ENCODE measurements at places on chromosomes 5 and 9.

DNA sequence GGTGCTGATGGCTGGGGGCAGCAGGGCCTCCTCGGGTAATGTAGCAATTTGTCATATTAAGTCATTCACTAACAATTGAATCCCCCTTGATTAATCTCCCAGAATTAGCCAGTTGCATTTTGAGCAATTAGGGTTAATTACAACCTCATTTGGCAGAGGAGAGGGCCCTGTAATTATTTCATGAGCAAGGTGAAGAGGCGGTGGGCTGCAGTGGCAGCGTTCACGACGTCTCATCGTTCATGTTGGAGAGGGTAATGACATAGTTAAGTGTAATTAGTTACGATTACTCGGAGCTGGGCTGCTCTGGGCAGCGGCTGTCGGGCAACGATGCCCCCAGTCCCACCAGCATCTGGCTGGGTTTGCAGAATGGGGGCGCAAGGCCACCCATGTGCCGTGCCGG lies 46.0 kb downstream of the NEK6 start:
- DNase-seq = no peak

- peak; percentile 68 for DNase-seq
These were observed 98.5 kb downstream of the SNX18 start for GRCh38 chr5:54616031-54616430.

DNA sequence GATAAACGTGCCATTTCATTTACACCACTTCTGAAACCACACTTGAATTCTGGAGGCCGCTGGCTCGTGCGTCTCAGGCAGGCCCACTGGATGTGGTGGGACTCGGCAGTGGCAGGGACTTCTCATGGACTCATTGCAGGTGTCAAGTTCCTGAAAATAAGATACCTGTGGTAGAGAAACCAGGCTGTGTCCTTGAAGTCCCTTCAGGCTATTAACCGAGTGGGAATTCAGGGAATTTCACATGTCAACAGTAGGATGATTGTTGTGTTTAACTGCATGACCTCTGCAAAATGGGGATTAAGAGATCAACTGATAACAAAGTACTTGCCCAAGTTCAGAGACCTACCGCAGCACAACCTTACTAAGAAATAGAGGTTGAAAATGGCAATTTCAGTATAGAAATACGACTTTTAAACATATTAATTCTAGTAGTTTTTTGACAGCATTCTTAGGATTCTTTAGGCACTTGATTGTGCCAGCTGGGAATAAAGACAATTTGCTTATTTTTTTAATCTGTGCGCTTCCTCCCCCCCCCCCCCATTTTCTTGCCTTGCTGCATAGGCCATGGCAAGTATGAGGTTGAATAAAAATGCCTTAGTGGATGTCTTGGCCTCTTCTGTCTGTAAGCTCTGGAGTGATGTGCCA lies 26.8 kb downstream of the TRIP13 start:
- no peak for DNase-seq

DNA sequence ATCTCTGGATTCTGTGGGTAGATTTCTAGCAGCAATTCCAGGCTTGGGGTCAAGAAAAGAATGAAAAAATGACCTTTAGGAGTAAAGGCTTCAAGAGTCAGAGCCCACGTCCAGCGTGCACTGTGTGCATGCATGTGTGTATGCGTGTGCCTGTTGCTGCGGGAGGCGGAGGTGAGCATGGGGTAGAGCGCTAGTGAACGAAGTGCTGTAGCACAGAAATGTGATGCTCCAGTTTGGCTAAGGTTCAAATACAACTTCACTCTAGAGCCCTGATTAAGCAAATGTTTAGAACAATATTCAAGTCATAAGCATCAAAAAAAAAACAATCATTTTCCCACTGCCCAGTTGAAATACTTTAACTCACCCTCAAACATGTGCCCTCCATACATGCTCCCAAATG lies 403.9 kb downstream of the ZNF608 start:
- no peak for DNase-seq

- no peak for DNase-seq
These were observed 495.2 kb downstream of the AGTPBP1 start for GRCh38 chr9:85246541-85246940.

DNA sequence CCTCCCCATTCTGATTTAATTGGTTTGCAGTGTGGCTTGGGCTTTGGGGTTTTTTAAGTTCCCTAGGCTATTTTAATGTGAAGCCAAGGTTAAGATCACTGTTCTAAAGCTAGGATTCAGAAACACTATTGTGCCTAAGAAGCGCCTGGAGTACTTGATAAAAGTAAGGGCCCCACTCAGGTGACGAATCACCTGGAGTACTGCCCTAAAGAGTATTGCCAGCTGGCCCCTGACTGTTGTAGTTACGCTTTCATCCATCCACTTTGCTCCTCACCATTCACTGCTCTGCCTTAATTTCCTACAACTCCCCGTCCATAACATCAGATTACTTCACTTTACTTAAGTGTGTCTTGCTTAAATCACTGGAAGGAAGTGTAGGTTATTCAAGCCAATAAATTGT lies 119.3 kb downstream of the CD180 start:
- no peak for DNase-seq

DNA sequence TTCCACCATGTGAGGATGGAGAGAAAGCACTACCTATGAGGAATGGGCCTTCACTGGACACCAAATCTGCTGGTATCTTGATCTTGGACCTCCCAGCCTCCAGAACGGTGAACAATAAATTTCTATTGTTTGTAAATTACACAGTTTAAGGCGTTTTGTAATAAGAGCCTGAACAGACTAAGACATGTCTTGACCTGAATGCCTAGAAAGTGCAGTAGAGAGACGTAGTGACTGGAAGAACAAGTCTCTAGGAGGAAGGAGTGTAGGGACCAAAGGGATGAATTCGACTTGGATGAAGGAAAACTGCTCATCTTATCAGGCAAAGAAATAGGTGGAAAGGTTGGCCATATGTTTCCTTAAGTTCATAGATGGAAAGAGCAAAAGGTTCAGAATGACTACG lies 309.8 kb upstream of the RGMB start:
- no peak for DNase-seq

GRCh38 chr5:143085319-143085917 lies 315.2 kb downstream of the ARHGAP26 start:
- DNase-seq = no peak

DNA sequence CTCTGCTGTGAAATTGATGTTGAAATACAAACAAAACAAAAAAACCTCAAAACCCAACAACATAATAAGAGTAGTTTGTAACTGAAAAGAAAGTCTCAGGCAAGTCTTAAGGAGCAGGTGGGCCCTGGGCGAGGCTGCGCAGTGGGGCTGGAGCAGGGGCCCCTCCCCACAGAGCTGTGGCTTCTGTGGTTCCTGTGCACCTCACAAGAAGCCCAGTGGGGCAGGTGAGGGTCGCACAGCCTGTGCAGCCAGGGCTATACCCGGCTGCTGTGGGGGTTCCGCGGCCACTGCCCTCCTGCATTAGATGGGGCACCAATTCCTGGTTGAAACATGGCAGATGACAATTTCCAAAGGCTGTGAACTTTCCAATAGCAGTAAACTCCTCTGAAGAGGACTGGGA lies 75.3 kb downstream of the TRIO start:
- no peak for DNase-seq

GRCh38 chr5:14165375-14166106 lies 22.4 kb downstream of the TRIO start:
- DNase-seq = peak; percentile 79

GRCh38 chr5:149333711-149334443 lies 11.4 kb upstream of the GRPEL2 start:
- DNase-seq = peak; percentile 60

DNA sequence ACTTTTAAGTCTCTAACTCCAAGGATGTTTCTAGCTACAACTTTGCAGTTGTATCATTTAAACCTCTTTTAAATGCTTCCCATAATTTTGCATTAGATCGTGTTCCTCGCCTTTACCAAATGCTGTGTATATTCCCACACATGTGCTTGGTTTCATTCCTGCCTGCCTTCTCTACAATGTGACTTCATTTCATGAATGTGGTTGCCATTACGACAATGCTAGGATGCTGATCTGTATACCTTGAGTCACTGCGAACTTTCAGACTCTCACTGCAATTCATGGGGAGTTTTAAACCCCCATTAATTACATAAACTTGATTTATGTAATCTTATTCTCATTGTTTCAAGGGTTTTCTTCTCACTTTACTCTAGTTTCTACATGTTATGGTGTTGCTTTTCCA lies 50.3 kb downstream of the UBE2QL1 start:
- DNase-seq = no peak

DNA sequence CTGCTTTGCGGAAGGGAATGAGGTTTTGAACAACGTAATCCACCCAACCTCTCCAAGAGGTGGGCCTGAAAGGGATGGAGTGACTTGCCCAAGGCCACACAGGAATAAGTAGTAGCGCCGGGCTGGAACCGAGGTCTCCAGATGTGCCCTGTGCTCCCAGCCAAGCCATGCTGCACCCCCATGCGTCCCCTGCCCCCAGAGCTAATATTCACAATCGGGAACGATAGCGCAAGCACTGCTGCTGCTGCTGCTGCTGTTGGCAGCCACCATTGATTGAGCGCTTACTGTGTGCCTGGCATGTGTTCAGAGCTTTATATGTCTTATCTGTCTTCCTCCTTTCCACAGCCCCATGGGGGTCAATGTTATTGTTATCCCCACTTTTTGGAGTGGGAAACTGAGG lies 43.9 kb downstream of the AMBP start:
- no peak for DNase-seq
